H54 (cell line): ENCODE measurements at places on chromosomes 6 and 20.
A peak's percentile ranks its signal among the peaks of the same experiment; 100 is the strongest.

DNA sequence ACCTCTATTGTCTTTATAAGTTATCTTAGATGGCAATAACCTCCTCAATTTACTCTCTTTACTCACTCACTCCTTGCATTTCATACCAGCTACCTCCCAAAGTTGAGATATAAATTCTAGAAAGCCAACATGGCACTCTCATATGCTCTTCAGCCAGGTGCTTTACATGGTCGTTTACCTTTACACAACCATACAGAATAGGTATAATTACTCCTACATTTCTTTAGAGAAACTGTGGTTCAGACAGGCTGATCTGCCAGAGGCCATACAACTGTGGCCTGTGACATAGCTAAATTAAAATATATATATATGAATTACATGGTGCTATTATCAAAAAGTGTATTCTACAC, 45.7 kb downstream of the HBS1L start:
- DNase-seq = no peak

DNA sequence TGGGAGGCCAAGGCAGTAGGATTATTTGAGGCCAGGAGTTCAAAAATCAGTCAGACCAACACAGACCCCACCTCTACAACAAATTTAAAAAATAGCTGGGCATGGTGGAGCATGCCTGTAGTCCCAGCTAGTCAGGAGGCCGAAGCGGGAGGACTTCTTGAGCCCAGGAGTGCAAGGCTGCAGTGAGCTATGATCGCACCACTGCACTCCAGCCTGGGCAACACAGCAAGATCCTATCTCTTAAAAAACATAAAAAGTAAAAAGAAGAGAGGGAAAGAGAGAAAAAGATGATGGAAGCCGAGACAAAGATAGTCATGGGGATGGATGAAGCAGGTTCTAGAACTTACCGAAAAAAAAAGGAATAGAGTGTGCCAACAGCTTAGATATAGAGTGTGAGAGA, 25.8 kb upstream of the RPP40 start:
- DNase-seq = no peak

GRCh38 chr6:31053873-31054272, 43.6 kb downstream of the MUC22 start:
- DNase-seq = no peak

GRCh38 chr20:35008411-35009342, 53.0 kb downstream of the MYH7B start:
- no peak for DNase-seq

GRCh38 chr6:137699031-137699683, 167.9 kb upstream of the TNFAIP3 start:
- DNase-seq = no peak

- DNase-seq = peak; percentile 17
These were observed at the start of gene HLA-DRA for GRCh38 chr6:32439602-32440214. HLA-DRA (plus strand) TSS chr6:32439887; CDS start chr6:32439951, 64 bp downstream.
